Renal cortical epithelial cell (primary cell): ENCODE measurements at places on chromosomes 3 and 15. TPM values are rescaled to one million over a fixed set of nuclear protein-coding genes. Genes with fewer than 3 reads are reported as not detected.

DNA sequence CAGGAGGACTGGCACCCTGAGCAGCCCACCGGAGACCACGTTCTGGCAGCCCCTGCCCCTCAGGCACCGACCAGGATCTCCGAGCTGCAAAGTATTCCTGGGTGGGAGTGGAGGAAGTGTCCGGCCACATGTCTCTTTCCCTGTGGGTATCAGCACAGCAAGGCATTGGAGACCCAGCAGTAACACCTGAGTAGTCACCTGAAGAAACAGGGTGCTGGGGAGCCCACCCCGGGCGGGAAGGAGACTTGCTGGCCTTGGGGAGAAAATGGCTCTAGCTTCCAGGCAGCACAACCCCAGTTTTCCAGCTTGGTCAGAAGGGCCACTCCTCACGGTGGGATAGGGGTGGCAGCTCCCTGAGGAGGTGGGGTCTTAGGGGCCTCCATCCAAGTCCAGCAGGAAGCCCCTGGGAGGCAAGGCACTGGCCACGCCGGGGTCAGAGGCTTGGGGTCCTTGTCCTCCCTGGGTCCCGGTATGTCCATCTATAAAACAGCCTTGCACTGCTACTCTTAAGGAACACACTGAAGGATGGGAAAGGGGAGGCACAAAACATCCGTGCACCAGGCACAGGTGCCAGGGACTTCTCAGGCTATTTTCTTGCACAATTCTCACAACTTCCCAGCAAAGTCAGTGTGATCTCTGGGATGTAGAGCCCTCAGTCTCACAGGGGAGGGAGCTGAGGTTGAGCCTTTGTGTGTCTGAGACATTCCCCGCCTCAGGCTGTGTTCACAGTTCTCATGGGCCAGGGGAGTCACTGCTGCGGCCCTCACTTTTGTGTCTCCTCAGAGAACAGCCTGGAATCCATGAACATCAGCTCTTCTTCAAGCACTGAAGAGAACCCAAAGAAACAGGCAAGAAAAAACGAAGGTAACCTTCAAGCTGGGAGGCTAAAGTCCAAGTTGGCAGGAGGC is 11.9 kb downstream of the CFAP100 start:
- DNase-seq = no peak

DNA sequence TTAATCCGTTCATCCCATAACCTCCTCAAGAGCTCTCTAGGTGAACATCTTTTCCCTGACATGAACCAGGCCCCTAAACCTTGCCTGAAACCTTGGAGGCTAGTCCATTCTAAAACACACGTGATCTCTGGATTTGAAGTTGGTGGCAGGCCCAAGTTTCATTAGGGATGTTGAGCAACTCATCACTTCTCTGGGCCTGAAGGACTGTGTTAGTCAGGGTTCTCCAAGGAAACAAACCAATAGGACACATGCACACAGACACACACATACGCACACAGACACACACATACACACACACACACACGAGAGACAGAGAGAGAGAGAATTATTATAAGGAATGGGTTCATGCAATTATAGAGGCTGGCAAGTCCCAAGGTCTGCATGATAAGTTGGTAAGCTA is 31.9 kb downstream of the ACAN start:
- no peak for DNase-seq

- DNase-seq = peak; percentile 33
These were observed 69.7 kb upstream of the LINGO1 start for GRCh38 chr15:77702211-77702957.

GRCh38 chr3:162125790-162126189 is 629.2 kb downstream of the OTOL1 start:
- no peak for DNase-seq

DNA sequence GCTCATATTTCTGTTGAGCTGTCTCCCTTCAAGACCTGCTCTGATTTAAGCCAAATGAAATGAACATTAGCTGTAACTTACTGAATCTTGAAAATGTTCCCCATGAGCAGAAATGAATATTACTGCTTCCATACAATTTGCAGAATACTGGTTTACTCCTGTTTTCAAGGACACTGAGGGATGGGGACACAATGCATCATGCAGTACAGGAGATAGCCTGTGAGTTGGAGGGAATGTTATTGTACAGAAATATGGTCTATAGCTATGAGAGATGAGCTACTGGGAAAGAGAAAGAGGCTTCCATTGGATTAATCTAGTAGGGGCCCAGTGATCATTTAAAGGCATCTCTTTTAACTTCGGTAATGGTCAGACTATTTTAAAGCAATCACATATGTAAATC is 798.2 kb downstream of the GRM7 start:
- no peak for DNase-seq

DNA sequence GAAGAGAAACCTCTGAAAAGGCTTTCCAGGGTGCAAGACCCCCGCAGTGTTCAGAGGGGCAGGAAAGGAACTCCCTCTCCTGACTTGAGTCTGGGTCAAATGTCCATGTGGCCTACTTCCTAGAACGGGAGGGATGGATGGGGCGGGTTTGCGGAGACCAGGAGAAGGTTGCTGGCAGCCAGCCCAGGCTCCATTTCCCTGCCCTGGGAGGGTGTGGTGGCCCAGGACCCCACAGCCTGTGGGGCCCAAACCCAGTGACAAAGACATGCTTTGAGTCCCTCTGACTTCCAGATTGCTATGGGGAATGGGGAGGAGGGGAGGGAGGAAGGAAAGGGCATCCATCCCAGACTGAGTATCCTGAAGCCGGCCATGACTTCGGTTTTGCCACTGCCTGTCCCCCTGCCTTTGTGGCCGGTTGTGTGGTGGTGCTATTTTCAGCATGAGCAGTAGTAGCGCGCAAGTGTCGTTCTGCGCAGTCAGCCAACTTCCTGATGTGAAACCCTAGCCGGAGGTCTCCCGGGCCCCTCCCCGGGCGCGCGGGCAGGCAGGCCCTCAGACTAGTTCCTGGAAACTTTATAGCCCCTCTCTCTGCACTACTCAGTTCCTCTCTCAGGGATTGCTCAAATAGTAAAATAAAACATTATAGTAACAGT is 24.4 kb downstream of the MAGEF1 start:
- no peak for DNase-seq

DNA sequence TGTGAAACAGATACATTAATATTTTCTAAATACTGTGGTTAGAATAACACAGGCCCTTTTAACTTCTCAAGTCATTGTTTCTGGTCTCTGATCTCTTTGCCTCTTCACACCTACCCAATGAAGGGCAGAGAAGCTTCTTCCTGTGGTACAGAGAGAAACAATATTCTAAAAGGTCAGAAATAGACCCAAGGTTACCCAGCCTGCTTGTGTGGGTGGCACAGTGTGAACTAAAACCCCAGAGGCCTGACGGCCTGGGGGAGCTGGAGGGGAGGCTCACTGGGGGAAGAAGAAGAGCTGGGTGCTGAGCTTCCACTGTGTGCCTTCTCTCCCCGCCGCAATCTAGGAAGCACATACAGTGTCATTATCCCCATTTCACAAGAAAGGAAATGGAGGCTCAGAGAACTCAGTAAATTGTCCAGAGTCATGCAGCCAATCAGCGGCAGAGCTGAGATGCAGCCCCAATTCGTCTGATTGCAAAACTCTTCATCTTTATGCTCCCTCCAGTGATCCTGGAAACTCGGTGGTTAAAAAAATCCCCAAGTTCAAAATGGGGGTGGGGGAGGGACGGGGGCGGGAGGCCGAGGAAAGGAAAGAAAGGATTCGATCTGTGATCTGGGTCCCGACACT is 64.1 kb upstream of the HEG1 start:
- DNase-seq = no peak

GRCh38 chr3:151315136-151315535 is 1.5 kb downstream of the GPR87 start:
- DNase-seq = no peak

GRCh38 chr3:88198121-88198520 is 48.4 kb downstream of the C3orf38 start:
- DNase-seq = no peak

DNA sequence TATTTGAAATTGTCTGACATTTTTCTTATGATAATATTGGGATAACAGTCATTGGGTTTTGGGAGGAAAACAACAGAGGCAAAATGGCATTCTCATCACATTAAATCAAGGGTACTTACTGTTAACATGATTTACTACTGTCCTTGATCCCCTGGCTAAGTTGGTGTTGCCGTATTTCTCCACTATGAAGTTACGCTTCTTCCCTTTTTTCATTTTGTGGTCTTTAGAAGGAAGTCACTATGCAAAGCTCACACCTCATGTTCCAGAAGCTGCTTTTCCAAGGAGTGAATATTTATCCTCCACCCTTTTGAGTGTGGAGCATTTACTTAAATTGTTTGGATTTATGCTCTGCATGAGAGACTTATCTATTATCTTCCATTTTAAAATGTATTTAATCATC is 63.7 kb downstream of the ALCAM start:
- DNase-seq = no peak

DNA sequence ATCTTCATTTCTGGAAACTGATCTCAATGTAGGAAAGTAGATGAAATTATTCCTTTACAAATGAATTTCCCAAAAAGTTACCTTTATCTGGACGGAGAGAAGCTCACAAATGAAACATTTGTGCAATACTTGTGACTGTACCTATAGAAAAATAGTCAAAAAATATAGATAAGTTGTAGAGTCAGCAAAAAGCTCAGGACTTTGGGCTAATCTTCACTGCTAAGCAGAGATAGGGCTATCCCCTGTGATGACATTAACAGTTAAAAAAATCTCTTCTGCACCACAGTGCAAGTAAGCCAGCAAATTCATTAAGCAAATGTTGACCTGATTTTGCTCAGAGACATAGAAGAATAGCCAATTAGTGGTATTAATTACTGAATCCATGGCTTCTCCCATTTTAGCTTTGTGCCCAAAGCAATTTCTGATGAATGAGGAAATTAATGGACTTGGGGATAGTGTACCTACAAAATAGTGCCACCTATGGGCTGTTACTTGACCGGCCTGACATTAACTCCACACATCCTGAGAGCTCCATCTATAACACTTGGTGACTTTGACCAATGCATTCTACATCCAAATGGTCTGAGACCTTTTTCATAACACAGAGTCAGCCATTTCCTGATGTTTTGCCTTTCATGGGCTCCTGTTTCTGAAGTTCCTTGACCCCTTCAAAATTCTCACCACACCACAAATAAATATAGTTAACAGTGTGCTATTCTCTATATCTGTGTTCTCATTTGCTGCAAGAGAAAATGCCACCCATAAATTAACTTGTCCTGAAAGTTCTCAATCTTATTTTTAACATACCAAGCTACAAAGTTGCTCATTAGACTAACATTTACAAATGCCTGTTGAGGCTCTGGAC is 105.0 kb downstream of the SSR3 start:
- DNase-seq = peak; percentile 62

GRCh38 chr3:191328383-191328961 is 722 bp upstream of the CCDC50 start:
- no peak for DNase-seq

DNA sequence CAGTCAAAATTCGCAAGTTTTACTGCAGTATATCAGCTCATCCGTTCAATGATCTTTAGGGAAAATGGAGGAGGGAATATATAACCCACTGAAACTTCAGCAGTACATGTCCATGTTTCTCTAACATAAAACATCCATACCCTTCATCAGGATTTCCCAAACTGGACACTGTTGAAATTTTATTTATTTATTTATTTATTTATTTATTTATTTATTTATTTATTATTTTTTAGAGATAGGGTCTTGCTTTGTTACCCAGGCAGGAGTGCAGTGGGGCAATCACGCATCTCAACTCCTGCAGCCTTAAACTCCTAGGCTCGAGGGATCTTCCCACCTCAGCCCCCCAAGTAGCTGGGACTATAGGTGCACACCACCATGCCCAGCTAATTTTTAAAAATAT is 14.8 kb upstream of the HLTF start:
- no peak for DNase-seq

NEK10 gene
- total RNA-seq = 1.2 and 15.5 TPM in 2 replicates

CASR gene
- total RNA-seq = 3.2 TPM in 1 of 2 replicates, not detected in the other

GABRR3 gene
- total RNA-seq = not detected in 2 replicates

DUOXA2 gene
- total RNA-seq = not detected in 2 replicates

CHST13 gene
- 0.10 TPM in 1 of 2 replicates, not detected in the other for total RNA-seq

IL20RB gene
- total RNA-seq = 0.35 and 0.40 TPM in 2 replicates

GP9 gene
- not detected in 2 replicates for total RNA-seq

MESP2 gene
- not detected in 2 replicates for total RNA-seq

ATP13A5 gene
- total RNA-seq = not detected in 2 replicates

GUCA1C gene
- 1.4 and 3.9 TPM in 2 replicates for total RNA-seq

MINAR1 gene
- total RNA-seq = 0.17 and 0.60 TPM in 2 replicates

NAALADL2 gene
- 3.0 and 6.0 TPM in 2 replicates for total RNA-seq
